AG09309 (cell line): ENCODE measurements at places on chromosomes 4 and X.

GRCh38 chrX:2418000-2418399 is 82.8 kb downstream of the DHRSX start:
- DNase-seq: no peak

DNA sequence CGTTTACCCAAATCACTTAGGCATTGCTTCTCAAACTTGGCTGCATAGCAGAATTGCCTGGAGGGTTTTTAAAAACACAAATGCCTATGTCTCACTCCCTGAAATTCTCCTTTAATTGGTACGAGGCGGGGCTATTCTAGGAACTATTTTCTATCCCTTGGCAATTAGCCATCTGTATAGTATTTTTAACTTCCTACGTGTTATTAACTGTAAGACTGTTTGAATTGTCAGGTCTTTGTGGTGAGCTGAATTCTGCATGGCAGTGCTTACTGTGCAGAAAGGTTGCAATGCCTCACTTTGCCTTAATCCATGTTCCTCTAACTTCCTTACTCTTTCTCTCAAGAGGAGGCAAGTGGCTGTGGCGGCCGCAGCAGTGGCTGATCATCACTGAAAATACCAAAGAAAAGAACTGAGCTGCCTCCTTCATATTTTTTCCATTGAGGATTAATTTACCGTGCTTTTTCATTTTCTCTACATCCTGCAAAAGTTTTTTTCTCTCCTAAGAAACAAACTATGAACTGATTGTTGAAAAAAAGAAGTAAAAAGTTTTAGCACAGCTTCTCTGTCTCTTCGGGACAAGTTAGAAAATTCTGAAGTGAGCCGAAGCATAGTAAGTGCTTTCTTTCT is at the start of gene SHROOM3:
TSS of gene SHROOM3 (plus strand) at position 329 of the 627 bp plus-strand sequence. CDS start 824 bp downstream, outside the sequence.
- DNase-seq: no peak

- DNase-seq: no peak
These were observed 209.8 kb upstream of the NDST4 start for GRCh38 chr4:115323106-115323707.

GRCh38 chrX:124257924-124258702 is 74.3 kb upstream of the TEX13D start:
- no peak for DNase-seq

- DNase-seq: no peak
These were observed 34.6 kb downstream of the PDLIM5 start for GRCh38 chr4:94486372-94486801.

GRCh38 chrX:2650865-2651264 is 40.2 kb upstream of the CD99 start:
- DNase-seq: no peak

DNA sequence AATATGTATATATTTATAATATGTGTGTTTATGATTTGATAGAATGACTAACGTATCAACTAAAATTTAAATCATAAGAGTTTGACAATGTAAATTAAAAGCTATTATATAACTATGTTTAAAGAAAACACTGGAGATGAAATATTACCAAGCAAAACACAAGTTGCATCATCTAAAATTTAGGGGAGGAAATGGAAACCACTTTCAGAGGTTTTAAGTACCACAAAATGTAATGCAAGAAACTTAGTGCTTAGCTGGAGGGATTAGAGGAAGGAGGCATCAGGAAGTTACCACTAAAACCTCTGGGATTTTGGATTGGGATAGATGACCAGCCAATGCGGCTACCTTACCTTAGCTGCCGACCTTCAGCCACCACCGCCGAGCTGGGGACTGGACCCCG is 1192.1 kb upstream of the PRKX start:
- DNase-seq: no peak

GRCh38 chr4:164312671-164313070 is 441.3 kb upstream of the SMIM31 start:
- DNase-seq: no peak

DNA sequence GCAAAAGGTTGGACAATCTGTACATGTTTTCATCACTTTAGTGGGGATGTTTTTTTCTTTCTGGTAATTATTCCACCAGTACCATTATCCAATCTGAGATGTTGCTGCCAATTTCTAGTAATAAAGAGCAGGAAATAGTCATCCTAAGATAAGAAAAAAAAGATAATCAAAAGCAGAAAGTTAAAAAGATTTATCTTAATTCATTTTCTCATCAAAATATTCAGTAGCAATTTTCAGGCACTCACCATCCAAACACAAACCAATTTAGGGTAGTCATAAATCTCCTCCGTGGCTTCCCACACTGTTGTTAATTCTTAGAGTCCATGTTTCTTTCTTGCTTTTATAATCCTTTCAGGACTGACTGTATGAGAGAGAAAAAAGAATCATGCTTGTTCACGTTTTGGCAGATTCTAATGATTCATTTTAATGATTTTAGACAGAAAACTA is 263.7 kb upstream of the UGT8 start:
- DNase-seq: peak; percentile 16

DNA sequence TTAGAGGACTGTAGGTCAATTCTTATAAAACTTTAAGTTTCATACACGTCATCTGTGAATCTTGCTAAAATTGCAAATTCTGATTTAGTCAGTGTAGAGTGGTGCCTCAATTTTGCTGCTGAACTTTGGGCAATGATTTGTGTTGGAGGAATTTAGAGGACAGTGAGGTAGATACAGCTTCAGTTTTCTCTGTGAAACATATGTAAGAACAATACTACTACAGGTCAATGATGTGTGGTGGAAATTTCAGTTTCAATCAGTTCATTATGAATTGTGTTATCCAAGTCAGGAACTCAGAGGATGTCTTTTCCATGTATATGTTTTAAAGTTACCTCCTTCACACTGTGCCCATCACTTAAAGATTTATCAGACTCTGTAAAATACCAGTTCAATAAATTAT is 1597.8 kb upstream of the PCDH10 start:
- DNase-seq: no peak

GRCh38 chrX:29468911-29469494 is 746.4 kb upstream of the MAGEB2 start:
- no peak for DNase-seq

DNA sequence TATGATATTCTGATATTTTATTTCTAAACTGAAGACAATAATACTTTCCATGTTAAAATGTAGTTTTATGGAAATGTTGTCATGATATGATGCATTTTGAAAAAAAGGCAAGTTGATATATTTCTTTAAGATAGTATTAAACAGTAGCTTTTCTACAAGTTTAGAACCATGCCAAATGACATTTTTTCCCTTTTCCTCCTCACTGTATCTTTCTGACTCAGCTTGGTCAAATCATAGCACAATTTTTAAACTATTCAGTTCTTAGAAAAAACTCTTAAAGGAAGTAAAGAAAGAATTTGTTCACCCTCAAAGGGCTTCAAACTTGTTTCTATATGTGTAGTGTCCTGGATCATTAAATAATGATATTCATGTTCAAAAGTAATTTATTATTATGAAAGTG is 46.0 kb upstream of the GUCY1A1 start:
- DNase-seq: no peak

GRCh38 chr4:41148292-41148691 is 66.0 kb downstream of the APBB2 start:
- no peak for DNase-seq

DNA sequence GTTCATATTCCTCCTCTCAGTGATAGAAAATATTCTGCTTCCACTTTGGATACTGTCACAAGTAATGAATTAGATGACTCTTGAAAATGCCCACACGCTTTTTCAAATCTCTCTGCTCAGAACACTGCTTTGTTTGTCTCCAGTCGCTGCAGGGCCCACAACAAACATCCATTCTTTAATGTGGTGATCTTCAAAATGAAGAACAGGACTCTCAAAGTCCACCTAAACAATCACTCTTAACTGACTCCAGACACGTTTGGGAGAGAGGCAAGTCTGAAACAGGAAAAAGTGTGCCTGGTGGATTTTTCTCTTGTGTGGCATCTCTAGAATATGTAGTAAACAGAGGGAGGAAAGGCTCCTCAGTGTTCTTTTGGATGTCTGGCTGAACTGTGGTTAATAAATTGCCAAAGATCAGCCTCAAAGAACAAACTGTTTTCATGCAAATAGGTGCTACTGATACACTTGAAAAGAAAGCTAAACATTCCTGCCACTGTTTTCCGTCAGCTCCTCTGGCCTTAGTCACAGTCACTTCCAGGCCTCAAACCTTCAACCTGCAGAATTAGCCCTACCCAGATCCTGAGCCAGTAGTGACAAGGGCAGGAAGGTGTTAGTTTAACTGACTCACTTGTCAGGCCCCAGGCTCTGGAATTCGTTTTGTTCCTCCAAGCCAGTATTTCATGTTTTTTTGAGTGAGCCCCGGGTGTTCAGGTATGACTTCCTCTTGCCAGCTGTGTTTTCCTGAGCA is 259.6 kb upstream of the GPC4 start:
- no peak for DNase-seq

- DNase-seq: no peak
These were observed 52.8 kb downstream of the PRDM5 start for GRCh38 chr4:120869613-120870278.

DNA sequence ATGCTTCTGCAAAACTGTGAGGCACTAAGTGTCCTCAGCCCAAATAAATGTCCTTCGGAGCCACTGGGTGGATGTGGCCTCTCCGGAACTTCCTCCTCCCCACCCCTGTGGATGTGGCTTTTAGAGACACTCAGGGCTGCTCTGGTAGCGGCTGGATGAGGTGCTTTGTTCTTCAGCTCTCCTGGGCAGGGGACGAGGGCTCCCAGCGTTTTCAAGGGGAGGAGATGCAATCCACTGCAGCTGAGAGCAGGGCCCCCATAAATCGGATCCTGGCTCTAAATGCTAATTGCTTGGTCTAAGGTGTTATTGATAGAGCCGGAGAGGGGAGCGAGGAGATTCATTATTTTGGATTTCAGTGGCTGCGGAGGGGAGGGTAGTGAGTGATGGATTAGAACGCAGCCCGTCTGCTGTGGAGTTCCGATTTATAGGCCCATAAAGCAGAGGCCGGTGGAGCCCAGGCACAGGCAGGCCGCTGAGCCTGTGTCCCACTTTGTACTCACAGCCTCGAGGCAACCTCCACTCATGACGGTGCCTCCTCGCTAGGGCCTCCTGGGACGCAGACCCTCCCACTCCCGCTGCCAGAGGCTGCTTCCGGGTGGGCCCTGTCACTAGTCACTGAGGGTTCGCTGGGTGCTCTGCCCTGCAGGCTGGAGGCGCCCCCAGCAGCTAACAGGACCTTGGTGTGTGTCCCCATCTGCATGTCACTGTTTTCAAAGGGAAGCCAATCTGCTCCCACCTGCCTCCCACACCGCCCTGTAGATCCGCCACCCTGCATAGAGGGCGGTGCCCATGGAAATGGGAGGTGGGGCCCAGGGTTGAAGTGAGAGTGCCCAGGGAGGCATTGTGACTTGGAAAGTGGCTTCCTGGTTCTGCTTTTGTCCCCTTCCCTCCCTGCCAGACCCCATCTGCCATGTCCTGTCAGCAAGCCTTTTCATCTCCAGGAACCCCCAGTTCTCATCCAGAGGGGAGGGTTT is 135.4 kb upstream of the PSAPL1 start:
- no peak for DNase-seq

DNA sequence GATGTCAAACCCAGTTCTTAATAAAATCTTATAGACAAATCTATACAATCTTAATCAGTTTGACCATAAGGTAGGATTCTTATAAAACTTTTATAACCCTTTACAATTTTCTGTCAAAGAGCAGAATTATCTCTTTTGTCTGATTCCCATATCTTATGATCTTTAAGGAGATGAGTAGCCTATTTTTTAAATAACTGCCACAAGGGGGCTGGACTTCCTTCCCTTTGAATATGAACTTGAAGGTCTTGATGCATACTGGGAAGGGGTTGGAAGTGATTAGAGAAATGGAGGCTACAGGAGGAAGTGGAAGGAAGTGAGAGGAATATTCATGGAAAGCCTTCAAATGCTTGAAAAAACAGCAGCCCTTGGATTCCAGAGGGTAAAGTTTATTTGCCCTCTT is 111.1 kb downstream of the APOOL start:
- no peak for DNase-seq

DNA sequence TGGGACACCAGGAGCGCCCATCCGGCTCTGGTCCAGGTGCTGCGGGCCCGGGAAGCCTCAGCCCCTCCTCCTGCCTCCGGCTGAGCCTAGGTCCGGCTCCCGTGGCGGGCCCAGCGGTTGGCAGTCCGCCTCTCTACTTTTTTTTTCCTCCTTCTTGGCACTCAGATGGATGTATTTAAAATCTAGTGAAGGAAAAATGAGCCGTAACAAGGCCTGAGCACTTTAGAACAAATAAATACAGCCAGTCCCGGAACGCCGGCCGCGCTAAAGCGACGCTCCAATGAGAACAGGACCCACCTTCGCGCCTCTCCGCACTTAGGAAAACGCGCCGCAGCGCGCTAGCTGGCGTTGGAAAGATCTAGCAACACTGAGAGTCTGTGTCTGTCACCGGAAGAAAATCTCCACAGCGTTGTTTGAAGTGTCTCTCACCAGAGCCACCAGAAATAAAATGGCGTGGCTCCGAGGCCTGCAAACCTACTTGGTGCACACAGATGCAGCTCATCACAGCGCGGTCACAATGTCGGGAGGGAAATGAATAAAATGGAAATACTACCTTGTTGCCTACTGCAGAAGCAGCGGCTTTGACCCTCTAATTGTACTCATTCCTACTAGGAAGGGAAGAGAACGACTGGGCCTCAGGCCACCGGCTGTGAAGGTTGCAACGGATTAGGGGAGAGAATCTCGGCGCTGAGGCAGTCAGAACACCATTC is 4.7 kb downstream of the NEUROG2 start:
- no peak for DNase-seq

DNA sequence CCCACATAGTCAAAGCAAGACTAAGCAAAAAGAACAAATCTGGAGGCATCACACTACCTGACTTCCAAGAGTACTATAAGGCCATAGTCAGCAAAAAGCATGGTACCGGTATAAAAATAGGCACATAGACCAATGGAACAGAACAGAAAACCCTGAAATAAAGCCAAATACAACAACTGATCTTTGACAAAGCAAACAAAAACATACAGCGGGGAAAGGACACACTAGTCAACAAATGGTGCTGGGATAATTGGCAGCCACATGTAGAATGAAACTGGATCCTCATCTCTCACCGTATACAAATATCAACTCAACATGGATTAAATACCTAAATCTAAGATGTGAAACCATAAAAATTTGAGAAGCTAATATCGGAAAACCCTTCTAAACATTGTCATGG is 819.3 kb upstream of the FRG1 start:
- no peak for DNase-seq

- DNase-seq: no peak
These were observed 474.0 kb upstream of the NDST3 start for GRCh38 chr4:117560329-117560728.

- no peak for DNase-seq
These were observed 86.8 kb upstream of the TSPAN7 start for GRCh38 chrX:38474543-38474942.

GRCh38 chrX:74536832-74537371 is 77.5 kb downstream of the RLIM start:
- no peak for DNase-seq

GRCh38 chr4:59553721-59554091 is 1646.4 kb upstream of the ADGRL3 start:
- DNase-seq: no peak

GRCh38 chrX:98405376-98405775 is 1521.7 kb downstream of the RPA4 start:
- no peak for DNase-seq

GRCh38 chr4:3878678-3879077 is 112.5 kb downstream of the ADRA2C start:
- DNase-seq: no peak

GRCh38 chr4:83174844-83175414 is 60.4 kb upstream of the PLAC8 start:
- no peak for DNase-seq
